Endothelial cell of umbilical vein (primary cell): ENCODE measurements at places on chromosomes 11 and 22. TPM values are rescaled to one million over a fixed set of nuclear protein-coding genes. Genes with fewer than 3 reads are reported as not detected.
A peak's percentile ranks its signal among the peaks of the same experiment; 100 is the strongest.

GRCh38 chr22:29871684-29872083, 11.3 kb upstream of the MTMR3 start:
- DNase-seq = no peak

- peak; percentile 80 for DNase-seq
Measured at GRCh38 chr11:86802601-86803051, 2.3 kb downstream of the PRSS23 start.

CXCR5 gene
- total RNA-seq = not detected in 2 replicates

GRCh38 chr11:134033696-134034491, 35.0 kb upstream of the JAM3 start:
- peak; percentile 75 for DNase-seq

DNA sequence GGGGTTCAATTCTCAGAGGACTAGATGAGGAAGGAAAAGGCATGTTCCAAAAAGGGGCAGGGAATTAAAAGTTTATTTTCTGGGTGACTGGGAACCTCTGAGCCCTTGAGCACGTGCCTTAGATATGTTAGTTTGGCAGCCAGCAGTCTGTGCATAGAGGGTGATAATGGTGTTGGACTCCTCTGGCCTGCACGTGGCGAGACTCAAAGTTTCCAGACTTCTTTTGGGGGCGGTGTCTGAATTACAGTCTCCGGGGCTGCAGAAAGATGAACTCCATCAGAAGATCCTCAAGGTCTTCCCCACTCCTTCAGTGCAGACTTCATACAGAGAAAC, 861 bp upstream of the ZNRF3 start:
- DNase-seq = no peak

- no peak for DNase-seq
Measured at GRCh38 chr11:116339306-116340098, 433.3 kb downstream of the BUD13 start.

CCDC117 gene
- 22.8 and 23.3 TPM in 2 replicates for total RNA-seq

DNA sequence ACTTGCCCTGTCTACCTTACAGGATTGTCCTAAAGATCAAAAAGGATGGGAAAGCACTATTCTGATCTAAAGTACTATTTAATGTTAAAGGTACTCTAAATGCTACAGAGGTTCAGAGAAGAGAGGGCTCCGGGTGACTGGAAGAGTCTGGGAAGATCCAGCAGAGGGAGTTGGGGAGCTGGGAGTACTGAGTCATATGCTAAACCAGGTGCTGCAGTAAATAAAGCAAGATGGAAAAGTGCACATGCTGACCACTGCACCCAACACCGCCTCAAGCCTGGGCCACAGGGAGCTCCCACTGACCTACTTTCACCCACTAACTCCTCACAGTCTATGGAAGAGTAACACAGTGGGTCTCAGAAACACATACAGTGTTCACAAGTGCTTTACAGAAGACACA, 49.3 kb downstream of the WT1 start:
- peak; percentile 14 for DNase-seq

GRCh38 chr11:73189315-73189714, 28.8 kb upstream of the P2RY2 start:
- DNase-seq = no peak

DNA sequence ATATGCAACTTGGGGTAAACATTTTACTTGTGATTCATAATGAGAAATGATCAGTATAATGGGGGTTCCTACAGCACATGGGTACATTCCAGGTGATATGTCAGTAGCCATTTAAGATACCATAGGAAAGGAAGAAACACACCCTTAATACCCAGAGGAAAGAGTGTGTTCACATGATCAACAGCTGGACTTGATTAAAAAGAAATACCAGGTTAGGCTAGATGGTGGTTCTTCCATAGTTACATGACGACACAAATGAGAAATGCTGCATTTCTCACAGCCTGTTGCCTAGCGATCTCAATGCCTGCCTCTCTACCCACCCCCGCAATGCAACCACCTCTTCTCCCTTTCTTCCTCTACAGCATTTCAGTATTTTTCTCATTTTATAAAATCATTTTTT, 96.8 kb downstream of the TTC28 start:
- DNase-seq = no peak

- no peak for DNase-seq
Measured at GRCh38 chr22:46502440-46503175, 34.8 kb downstream of the CELSR1 start.

DNA sequence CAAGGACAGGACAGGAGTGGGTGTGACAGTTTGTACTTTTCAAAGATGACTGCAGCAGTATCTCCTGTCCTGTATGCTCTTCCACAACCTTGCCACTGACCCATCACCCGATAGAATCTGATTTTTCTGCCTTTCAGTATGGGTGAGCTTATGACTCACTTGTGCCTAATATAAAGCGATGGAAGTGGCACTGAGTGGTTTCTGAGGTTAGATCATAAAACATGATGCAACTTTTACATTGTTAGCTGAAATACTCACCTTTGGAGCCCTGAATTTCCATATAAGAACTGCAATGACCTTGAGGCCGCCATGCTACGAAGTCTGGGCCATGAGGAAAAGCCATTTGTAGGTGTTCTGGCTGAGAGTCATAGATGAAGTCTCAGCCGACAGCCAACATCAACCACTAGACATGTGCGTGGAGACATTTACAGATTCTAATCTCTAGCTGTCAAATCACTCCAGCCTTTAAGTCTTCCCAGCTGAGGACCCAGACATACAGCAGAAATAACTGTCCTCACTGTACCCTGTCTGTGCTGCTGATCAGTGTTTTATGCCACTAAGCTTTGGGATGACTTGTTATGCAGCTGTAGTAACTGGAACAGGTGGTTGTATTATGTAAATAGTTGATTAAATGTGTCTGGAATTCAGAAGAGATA, 105.9 kb upstream of the ARHGAP20 start:
- DNase-seq = no peak

GRCh38 chr22:50673231-50674129, 857 bp downstream of the SHANK3 start:
- DNase-seq = peak; percentile 68

- peak; percentile 53 for DNase-seq
Measured at GRCh38 chr22:27489178-27489675, 312.3 kb downstream of the MN1 start.

FLRT1 gene
- total RNA-seq = not detected in 2 replicates

DNA sequence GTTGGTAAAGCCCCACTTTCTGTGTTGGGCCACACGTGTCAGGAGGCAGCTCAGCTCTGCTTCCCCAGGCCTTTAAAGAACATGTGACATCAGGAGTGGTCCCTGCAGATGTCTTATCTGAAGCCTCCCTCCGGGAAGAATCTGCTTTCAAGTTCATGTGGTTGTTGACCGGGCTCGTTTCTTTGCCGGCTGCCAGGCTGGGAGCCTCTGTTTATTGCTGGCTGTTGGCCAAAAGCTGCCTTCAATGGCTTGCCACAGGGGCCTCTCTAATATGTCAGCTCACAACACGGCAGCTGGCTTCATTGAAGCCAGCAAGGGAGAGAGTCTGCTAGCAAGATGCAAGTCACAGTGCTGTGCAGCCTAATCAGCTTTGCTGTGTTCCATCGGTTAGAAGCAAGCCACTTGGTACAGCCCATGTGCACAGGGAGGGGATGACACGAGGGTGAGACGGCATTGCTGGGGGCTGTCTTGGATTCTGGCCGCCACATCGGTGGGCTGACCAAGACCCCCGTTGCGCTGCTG, 14.6 kb downstream of the MRGPRF start:
- DNase-seq = peak; percentile 68

GRCh38 chr22:22128440-22128839, 116.1 kb upstream of the VPREB1 start:
- DNase-seq = no peak

DNA sequence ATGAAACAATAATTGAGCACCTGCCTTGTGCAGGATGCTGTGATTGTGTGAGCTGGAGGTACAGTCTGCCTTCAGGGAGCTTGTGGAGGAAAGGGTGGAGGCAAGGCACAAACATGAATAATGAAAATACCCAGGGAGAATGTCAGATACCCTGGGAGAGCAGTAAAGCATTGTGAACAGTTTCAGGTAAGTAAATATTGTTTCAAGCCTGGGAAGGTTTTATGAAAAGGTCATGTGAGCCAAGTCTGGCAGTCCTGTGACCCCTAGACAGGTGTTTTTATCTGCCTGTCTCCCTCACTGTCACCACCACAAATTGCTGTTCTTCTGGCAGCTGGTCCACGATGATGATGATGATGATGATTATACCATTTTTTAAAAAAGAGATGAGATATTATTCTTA, 32.0 kb downstream of the SPECC1L start:
- DNase-seq = no peak

- DNase-seq = no peak
Measured at GRCh38 chr11:96576383-96576782, 186.6 kb downstream of the JRKL start.

DNA sequence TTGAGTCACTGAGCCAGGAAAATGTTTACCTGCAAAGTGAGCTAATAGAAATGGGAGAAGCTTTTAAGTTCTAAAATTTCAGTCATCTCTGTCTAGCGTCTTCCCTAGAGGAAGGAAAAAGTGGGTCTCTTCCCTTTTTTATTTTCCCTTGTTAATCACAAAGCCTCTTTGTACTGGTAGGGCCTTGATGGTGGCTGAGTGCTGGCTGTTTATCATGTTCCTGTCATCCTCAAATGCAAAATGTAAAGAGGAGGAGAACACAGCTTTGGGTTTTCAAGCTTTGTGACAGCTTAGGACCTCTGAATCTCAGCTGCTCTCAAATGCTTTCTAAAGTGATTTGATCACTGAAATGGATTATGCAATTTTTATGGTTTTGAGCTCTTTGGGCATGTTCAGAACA, 222.0 kb downstream of the TMEM135 start:
- DNase-seq = no peak

- no peak for DNase-seq
Measured at GRCh38 chr11:66728038-66728692, 851 bp downstream of the SPTBN2 start.

CREB3L1 gene
- 0.78 and 0.84 TPM in 2 replicates for total RNA-seq
